AG09309 (cell line): ENCODE measurements at places on chromosomes 11 and 22.

- peak; percentile 20 for DNase-seq
Measured at GRCh38 chr11:1820463-1821325, 14.1 kb upstream of the SYT8 start.

GRCh38 chr11:6607190-6607795 lies 3.7 kb downstream of the ILK start:
- no peak for DNase-seq

GRCh38 chr11:41394521-41395195 lies 64.8 kb downstream of the LRRC4C start:
- no peak for DNase-seq

DNA sequence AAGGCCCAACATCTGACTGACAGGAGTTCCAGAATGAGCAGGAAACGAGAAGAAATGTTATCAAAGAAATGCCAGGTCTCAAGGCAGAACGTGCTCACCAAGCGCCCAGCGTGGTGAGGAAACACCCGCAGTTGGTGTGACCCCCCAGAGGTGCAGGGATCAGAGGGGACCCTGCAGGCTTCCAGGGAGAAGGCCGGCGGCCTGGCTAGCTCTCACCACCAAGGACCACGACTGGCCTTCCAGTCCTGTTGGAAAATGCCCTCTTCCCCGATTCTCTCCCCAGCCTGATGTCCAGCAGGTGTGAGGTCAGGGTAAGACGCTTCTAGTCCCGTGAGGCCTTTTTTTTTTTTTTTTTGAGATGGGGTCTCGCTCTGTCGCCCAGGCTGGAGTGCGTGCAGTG lies 189.1 kb downstream of the IGLL1 start:
- DNase-seq, result no peak

DNA sequence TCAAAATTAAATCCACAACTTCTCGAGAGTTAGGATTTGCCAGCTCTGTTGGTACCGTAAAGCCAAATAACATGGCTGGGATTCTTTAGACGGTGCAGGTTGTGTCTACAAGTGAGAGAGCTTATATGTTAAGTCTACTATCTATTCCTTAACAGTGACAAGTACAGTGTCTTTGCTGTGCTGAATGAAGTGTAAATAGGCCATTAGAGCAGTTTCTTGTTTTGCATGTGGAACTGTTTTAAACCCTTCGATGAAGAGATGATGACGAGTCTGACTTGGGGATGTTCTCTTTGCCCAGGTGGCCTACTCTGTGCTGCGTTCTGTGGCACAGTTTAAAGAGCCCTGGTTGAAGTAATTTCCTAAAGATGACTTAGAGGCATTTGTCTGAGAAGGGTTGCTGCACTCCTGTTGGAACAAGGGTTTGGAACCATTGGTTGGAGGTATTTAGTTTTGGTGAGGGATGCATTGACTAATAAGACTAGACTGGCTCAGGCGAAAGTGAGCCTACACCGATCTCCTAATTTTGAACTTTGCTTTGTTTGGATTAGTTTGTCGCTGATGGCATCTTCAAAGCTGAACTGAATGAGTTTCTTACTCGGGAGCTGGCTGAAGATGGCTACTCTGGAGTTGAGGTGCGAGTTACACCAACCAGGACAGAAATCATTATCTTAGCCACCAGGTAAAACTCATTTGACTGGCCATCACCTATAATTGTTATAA lies 988 bp downstream of the RPS3 start:
- no peak for DNase-seq

DNA sequence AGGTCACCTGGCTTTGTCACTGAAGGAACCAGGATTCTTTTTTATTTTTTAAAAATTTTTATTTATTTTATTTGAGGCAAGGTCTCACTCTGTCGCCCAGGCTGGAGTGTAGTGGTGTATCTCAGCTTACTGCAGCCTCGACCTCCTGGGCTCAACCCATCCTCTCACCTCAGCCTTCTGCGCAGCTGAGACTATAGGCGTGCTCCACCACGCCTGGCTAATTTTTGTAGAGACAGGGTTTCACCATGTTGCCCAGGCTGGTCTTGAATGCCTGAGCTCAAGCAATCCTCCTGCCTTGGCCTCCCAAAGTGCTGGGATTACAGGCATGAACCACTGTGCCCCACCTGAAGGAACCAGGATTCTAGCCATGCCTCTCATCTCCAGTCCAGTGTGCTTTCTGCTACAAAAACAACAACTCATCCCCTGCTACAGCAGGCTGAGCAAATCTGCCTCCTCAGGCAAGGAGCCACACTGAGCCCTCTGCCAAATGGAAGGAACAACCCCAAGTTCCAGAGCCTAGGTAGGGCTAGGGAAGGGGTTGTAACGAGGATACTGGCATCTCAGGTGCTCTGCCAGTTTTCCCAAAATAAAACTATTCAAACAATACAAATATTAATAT lies 2.6 kb upstream of the PEX26 start:
- no peak for DNase-seq

DNA sequence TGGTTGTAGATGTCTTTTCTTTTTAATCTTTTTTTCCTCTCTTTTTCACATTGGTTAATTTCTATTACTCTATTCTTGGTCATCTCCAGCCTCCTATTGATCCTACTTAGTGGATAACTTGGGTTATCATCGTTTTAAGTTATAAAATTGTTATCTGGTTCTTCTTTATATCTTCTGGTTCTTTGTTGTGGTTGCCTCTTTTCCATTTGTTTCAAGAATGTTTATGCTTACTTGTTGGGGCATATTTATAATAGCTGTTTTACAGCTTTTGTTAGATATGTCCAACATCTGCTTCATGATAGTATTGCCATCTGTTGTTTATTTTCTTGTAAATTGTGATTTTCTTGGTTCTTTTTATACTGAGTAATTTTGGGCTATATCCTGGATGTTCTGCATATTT lies 1429.6 kb downstream of the TBC1D22A start:
- no peak for DNase-seq

DNA sequence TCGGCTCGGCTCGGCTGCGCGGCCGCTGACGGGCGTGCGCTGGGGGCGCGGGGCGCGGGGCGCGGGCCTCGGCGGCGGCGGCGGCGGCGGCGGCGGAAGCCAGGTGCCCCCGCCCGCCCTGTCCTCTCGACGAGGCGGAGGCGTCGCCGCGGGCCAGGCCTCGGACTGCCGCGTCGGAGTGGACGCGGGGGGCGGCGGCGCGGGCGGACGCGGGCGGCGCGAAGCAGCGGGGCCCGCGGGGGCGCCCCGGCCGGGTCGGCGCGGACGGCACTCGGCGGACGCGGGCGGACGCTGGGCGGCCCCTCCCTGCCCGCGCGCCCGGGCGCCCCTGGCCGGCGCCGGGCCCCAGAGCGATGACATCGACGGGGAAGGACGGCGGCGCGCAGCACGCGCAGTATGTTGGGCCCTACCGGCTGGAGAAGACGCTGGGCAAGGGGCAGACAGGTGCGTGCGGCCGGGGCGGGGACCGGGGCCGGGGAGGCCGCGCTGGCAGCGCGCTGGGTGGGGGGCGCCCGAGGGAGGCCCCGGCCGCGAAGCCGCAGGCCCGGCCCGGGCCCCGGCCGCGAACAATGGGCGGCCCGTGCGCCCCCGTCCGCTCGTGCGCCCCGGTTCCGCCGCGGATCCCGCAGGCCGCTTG lies at the start of gene BRSK2:
Gene BRSK2, plus strand, starts transcription at position 3 of the 637 bp plus-strand sequence. Its CDS starts 351 bp downstream, at position 354.
- no peak for DNase-seq

GRCh38 chr22:27573280-27574001 lies 228.1 kb downstream of the MN1 start:
- DNase-seq, result no peak

- DNase-seq, result no peak
Measured at GRCh38 chr22:44496844-44497217, 1.2 kb downstream of the RTL6 start.

DNA sequence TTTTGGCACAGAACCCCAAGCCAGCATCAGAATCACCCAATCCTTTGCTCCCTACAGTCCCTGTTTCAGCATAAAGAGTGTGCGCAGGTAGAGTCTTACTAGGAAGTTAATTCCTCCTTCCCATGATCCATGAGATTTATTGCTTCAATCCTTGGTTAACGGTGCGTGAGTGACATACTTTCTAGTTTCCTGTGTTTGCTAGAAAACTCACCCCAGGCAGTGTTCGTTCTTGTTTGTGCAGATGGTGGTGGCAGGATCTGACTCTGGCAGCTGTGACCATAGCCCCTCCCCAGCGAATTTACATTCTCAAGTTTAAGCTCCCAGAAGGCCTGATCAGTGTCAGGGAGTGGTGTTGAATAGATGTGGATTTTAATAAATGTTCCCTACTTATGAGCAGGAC lies 106.7 kb upstream of the CCT8L2 start:
- no peak for DNase-seq

- DNase-seq, result no peak
Measured at GRCh38 chr22:35645646-35646045, 2.6 kb upstream of the APOL6 start.

DNA sequence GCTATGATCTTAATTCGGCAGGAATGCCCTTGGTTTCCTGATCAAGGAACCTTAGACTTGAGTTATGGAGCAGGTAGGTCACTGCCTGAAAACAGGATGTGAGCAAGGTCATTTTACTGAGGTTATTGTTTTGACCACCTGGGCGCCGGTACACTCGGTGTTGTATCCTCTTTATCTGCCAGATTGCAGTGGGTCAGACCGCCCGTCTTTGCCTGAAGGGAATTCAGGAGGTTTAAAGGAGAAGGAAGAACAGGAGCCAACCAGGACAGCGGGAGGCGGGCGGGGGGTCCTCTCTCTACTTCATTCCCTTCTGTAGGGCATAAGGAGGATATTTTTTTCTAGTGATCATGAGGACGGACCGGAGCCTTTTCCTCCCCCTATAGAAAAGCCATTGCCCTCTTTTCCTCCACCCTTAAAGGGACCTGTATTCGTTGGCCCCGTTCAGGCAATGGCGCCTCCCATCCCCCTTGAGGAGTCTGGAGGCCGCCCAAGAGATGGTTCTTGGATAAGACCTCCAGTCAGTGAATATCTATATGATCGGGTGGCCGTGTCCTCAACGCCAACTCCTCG lies 649 bp downstream of the MS4A15 start:
- no peak for DNase-seq

- no peak for DNase-seq
Measured at GRCh38 chr11:45593992-45594391, 71.4 kb downstream of the CHST1 start.

DNA sequence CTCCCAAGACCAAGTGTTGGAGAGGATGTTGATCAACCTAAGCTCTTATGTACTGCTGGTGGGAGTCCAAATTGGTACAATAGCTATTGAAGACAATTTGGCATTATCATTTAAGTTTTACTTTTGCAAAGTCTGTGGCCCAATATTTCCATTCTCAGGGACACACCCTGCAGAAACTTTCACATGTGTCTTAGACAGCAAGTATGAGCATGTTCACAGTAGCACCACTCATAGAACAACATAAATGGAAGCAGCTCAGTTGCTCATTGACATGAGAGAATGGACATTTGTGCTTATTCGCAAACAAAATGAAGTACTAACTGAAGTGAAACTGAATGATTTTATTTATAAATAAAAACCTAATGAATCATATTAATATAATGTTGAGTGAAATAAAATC lies 135.5 kb downstream of the NOX4 start:
- DNase-seq, result no peak

DNA sequence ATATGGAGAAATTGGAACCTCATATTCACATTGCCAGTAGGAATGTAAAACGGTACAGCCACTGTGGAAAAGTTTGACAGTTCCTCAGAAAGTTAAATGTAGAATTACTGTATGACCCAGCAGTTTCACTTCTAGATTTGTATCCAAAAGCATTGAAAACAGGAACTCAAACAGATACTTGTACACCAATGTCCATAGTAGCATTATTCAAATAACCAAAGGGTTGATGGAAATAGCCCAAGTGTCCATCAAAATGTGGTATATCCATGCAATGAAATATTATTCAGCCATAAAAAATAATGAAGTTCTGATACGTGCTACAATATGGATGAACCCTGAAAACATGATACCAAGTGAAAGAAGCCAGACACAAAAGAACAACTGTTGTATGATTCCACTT lies 17.8 kb downstream of the PRRG4 start:
- DNase-seq, result no peak

DNA sequence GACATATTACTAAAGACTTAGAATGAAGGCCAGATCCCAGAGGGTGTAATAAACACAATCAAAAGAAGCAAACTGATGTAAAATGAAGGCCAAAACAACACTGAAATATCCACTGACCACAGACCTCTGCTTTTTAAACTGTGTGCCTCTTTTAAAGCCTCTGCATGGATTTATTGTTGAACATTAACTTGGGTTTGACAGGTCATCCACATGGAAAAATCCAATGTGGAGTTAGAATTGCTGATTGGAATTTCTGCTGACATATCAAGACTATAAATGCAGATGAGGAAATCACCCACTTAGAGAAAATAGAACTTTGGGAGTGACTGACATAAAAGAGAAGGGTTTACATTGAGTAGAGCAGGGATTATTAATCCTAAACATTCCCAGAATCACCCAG lies 853.9 kb upstream of the RAG2 start:
- no peak for DNase-seq

DNA sequence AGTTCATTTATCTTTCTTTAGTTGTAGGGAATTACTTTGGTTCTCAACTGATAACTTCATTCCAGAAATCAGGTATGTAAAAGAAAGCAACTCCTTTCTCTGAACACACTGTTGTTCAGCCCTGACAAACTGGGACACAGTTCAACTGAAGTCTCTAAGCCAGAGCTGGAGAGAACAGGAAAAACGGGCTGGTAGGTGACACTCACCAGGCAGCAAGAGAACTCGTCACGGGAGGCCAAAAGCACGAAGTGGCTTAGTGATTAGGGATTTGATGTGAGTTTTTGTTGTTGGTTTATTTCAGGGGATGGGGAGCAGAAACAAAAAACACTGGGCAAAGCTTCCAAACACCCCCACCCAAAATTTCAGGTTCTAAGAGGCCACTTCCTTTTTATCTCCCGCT lies 54.1 kb downstream of the MYH9 start:
- no peak for DNase-seq

DNA sequence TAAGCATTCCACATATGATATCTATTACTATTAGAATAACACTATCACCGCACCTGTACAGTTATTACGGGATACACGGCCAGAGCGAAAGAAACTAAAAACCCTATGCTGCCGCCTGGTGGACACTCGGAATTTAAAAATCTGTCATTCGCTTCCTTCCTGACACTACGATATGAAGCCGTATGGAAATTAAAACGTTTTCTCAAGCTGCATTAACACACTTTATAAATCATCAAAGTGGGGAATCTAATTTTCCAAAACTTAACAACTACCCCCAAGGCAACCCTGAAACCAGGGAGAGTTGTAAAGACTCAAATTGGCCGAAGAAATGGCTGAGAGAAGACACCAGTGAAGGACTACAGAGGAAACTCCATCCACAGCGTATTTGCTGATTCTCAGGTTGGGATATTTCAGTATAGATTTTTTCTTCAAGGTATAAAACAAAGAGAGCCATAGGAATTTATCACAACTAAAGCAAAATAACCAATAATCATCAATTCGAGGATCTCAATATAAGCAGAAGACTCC lies 1.4 kb downstream of the CCDC73 start:
- no peak for DNase-seq

DNA sequence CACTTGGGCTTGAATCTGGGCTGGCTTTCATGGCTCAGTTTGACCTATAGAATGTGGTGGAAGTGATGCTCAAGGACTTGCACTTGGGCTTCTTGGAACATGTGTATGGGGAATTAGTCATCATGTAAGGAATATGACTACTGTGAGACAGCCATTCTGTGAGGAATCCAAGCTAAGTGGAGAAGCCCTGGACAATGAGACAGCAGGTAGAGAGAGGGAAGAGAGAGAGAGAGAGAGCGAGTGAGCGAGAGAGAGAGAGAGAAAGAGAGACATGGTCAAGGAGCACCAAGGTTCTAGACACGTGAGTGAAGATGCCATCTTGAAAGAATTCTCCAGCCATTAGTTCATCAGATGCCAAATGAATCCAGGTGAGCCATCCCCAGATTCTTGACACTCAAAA lies 261.6 kb upstream of the SORL1-AS1 start:
- DNase-seq, result no peak

GRCh38 chr11:114705280-114706024 lies 27.1 kb downstream of the NXPE2 start:
- no peak for DNase-seq
